ENCODE measurements at places on chromosomes 6 and 20.
A peak's percentile ranks its signal among the peaks of the same experiment; 100 is the strongest.

- DNase-seq, result no peak
Measured at GRCh38 chr6:44715188-44715587, 327.7 kb downstream of the CDC5L start.

GRCh38 chr6:116090251-116090650 is 10.4 kb upstream of the NT5DC1 start:
- DNase-seq, result no peak

DNA sequence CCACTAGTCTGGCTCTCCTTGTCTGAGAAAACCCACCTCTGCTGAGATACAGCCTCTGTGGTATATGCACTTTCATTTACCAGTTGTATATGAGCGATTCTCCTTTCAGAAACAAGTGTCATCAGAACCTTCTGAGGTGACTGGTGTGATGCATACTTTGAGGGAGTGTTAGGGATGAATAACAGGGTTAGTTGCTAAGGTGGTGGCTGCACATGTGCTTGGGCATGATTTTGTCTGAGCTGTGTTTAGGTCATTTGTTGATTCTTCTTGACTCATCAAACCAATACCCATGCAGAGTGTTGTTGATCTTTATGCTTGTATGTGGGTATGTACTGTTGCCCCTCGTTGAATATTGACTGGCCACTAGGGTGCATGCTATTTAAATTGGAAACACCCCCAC is 25.7 kb downstream of the DTD1 start:
- DNase-seq, result peak; percentile 81

DNA sequence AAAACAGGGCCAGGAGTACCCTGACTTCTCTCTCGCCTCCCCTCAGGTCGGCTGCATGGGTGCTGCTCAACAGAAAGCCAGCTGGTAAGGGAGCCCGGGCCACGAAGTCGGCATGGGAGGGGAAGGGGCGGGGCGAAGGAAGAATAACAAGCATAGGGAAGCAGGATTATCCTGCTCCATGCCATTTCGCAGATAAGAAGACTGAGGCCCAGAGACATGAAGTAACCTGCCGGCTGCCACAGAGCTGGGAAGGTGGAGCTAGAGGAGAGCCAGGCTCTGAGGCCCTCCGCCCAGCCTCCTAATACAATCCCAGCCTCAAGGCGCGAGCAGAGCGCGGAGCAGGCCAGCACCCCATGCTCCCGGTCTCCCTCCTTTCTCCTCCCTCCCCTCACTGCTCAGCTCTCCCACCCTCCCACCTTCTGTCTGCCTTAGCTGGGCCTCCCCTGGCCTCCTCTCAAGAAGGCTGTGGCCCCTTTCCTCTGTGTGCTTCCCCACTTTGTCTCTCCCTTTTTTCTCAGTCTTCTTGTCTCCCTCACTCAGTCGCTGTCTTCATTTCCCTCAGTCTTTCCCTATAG is 13.2 kb upstream of the HMGA1 start:
- no peak for DNase-seq

- peak; percentile 75 for DNase-seq
Measured at GRCh38 chr6:30818391-30818841, 65.9 kb upstream of the DDR1 start.

DNA sequence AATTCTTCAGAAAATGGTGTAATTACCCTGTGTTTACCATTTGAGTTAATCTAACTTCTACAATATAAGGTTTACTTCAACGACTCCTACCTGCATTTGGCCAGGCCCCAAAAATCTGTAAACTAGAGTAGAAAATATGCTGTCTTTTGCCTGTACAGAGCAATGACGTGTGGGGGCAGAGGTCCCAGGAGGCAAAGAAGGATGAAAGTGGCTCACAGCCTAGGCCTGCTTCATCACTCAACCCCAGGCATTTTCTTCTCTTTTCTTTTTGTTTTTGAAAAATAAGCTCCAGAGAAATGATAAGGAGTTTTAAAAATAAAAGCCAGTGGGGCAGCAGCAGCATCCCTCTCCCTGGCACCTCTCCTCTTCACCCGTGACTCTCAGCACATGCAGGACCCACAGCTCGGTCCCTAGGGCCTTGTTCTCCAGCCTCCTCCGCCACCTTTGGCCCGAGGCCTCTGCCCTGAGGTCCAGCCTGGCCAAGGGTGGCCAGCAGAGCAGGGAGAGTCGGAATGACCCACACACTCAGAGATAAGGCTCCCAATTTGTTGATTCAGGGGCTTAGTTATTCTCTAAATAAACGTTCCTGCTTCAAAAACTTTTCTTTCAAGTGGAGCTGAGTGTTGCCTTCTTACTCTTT is 310.3 kb upstream of the RNF24 start:
- no peak for DNase-seq

DNA sequence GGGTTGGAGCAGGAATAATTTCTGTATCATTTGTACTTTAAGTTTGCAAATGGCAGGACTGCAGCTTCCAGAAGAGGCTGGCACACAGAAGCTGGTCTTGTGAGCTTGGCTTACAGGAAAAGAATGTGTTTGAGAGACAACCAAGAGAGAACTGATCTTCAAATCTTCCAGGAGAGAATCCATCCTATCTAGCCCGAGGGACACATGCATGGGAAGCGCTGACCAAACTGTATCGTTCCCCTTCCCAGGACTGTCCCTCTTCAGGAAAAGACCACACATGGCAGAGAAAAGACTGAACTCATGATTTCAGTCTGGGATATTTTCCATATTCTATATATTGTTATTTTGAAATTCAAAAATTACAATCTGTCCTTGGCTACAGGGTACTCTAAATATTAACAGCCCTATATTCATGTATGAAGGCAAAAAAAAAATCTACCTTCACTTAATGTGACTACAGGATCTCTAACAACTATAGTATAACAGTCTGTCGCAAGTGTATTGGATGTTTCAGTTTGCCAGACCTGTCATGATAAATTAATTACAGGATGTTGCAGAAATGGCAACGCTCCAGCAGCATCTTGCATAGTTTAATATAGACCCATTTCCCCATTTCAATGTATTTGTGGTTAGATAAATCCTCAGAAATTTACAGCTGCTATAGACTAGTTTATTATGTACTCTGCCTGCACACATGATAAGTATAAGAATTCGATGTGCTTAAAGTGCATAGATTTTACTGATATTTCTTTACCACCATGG is 99.4 kb downstream of the MYB start:
- DNase-seq, result no peak

DNA sequence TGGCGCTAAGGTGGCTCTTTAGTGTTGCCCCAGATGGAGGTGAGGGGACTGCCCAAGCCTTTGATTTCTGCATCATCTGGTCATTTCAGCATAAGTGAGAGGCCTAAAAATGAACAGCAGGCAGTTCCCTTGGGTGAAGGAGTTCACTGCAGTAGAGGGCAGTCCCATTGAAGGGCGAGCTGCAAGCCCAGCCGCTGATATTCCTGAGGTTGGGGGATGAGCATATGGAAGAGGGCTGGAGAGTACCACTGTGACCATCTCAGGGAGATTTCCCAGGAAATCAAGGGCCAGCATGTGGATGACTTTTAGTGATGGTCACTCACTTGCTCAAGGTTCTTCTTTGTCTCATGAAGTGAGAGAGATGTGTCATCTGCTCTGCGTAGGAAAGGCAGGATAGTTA is 9.3 kb downstream of the TOX2 start:
- no peak for DNase-seq

DNA sequence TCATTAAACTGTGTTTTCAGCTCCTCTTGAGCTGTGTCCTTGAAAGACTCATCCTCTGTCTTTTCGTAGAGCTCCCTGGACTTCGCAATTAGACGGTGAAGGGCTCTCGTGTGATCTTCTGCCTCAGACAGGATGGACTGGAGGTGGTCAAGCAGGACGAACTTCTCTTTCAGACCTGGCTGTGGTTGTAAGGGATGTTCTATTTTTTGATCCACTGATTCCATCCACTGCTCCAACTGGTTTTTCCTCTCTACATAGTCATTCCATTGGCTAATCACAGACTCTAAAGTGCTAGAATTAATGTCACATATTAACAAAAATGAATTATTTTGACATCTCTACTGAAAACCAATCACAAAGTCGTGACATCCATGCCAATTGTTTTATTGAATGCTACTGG is 250.1 kb downstream of the SYNE1 start:
- peak; percentile 3 for DNase-seq

GRCh38 chr20:3543901-3544507 is 73.2 kb downstream of the ATRN start:
- peak; percentile 91 for DNase-seq

GRCh38 chr6:113570161-113570560 is 287.0 kb upstream of the MARCKS start:
- no peak for DNase-seq

GRCh38 chr6:36098920-36099647 is 31.2 kb upstream of the MAPK13 start:
- no peak for DNase-seq

DNA sequence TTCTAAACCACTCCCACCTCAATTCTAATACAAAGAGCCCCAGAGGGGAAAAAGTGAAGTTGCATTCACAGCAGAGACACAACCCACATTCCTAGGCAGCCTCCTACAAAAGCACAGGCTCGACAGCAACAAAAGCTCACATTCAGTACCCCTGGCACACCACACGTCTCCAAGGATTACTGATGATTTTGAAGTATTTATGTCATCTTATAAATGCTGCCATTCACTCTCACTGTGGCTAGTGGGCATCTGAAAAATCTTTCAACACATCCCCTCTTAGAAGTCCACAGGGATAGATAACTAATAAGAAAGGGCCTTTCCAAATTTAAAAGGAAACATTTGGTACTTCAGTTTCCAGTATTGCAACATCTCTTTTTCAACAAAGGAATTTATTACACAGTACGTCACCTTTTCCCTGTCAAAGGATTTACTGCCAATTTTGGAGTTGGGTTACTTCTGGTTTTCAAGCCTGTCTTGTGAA is 146.7 kb downstream of the TASP1 start:
- DNase-seq, result peak; percentile 37

DNA sequence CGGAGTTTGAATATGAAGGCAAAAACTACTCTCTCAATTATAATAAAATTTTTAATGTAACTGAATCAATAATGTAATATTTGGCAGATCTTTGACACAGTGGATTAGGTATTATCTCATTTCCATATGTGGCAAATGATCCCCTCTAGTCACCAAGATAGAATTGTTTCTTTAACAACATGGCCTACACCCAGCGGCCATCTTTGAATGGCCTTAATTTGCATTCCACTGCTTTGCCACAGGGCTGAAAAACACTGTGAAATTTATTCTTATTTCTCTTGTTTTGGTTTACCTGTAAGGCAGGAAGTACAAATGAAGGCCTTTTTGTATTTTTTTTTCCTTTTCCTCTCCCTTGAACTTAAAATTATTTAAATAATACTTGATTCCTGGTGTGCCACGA is 162.6 kb upstream of the SCGN start:
- no peak for DNase-seq

GRCh38 chr6:105573138-105573537 is 170.3 kb upstream of the PREP start:
- DNase-seq, result no peak

DNA sequence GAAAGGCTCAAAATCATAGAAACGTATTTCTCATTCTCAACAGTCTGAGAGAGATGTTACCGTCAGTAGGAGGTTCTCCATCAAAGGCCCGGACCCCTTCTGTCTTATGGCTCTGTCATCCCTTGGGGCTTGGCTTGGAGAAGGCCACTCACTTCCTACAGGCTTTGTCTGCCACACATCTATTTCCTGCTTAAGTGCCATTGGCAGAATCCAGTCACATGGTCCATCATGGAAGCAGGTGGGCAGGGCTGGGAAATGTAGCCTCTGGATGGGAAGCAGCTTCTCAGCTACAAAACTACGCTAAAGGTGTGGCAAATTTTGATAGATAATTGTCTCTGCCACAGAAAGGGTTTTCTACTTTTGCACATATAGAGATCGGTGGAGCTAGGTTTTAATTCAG is 12.6 kb upstream of the ZFP64 start:
- no peak for DNase-seq

DNA sequence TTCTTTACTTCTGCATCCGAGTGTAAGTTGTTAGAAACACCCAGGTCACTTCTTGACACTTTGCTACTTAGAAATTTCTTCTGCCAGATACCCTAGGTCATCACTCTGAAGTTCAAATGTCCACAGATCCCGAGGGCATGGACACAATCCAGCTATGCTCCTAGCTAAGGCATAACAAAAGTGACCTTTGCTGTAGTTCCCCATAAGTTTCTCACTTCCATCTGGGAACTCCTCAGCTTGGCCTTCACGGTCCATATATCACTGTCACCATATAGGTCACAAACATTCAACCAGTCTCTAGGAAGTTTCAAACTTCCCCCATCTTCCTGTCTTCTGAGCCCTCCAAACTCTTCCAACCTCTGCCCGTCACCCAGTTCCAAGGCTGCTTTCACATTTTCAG is 65.3 kb downstream of the IRF4 start:
- DNase-seq, result no peak

DNA sequence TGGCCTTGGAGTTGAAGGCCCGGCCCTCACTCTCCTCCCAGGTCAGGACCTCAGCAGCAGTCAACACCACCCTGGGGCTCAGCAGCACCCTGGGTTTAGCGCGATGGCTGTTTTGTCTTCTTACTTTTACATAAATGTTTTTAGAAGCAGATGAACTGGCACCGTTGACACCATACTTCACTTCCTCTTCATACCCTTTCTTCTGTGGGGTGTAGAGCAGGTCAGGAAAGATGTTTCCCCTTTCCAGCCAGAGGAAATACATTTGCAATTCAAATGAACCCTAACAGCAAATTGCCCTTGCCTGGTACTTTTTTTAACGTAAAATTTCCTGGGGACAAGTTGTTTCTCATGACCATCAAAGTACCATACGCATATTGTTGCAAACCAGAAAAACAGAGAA is 54.7 kb upstream of the SNX9 start:
- no peak for DNase-seq

- DNase-seq, result no peak
Measured at GRCh38 chr20:64247970-64248841, 7.3 kb upstream of the PCMTD2 start.

DNA sequence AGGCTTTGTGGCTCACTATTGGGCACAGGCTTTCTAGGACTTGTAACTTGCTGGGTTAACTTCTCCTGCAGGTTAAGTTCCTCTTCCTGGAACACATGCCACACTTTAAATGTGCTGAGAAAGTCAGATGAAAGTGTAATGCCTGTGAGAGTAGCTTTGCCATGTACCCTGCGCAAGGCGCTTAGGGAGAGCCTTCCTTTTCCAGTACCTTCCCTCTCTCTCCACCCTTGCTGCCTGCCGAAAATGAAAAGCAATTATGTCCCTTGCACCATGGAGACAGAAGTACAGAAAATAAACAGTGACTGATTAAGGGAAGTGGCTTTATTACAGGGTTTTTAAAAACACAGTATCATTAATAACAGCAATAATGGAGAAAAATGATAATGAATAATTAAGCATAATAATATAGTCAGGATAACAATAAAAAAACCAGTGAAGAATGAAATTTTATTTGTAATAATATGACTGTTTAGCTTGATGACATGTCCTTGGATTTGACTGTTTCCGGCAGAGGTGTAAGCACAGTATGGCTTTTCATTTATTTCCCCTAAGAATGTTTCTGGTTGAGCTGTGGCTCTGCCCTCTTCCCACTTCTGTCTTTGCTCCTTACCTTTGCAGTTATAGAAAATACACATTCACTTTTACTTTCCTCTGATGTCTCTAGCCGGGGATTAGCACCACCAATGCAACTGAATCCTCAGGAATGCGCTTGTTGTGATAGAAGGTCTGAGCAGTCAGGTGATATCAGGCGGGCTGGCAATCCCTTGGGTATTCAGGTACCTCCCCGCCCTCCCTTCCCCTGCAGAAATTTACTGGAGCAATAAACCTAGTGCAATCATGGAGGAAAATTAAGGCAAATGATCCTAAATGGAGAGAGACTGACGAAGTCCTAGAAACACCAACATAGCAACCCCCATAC is 472.3 kb upstream of the CITED2 start:
- peak; percentile 54 for DNase-seq

- DNase-seq, result no peak
Measured at GRCh38 chr6:164532198-164533044, 777.0 kb downstream of the C6orf118 start.

GRCh38 chr20:9227896-9228615 is 159.2 kb downstream of the PLCB4 start:
- no peak for DNase-seq

Data from kidney tubule cell (primary cell).